Pancreas (tissue), 10 donors: ENCODE measurements at places on chromosomes 4 and X. TPM values are rescaled to one million over a fixed set of nuclear protein-coding genes. Genes with fewer than 3 reads are reported as not detected.

DNA sequence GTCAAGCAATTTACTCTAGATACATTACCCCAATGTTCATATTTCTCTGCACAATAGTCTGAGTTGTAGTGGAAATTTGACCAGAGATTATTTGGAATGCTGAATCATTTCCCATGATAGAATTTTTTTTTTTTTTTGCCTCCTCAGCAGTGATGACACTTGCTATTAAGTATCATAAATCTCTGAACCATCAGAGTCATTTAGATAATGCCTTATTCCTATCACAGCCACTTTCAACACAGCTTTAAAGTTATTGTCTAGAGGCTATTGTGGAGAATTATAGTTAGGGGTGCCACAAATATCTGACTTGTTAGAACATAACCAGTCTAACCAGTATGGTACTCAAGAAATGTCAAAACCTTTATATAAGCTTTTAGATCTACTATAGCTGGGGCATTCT lies 79.8 kb downstream of the LCORL start:
- no peaks in the 10 kb centered on the region for H3K27me3 ChIP-seq
- no peaks in the 10 kb centered on the region for H3K4me1 ChIP-seq
- H3K27ac ChIP-seq: no peak overlapping the region
- no peaks in the 10 kb centered on the region for H3K36me3 ChIP-seq
- DNase-seq: no peak
- no peak overlapping the region for H3K4me3 ChIP-seq

- H3K4me1 ChIP-seq: no peaks in the 10 kb centered on the region
- no peak overlapping the region for H3K4me3 ChIP-seq
- no peaks in the 10 kb centered on the region for H3K27me3 ChIP-seq
- DNase-seq: no peak
Observed at GRCh38 chrX:16914058-16914457, 32.4 kb upstream of the REPS2 start.

- no peaks in the 10 kb centered on the region for H3K4me1 ChIP-seq
- no peak overlapping the region for H3K4me3 ChIP-seq
- H3K27me3 ChIP-seq: no peaks in the 10 kb centered on the region
- H3K36me3 ChIP-seq: no peaks in the 10 kb centered on the region
- no peak overlapping the region for H3K27ac ChIP-seq
Observed at GRCh38 chrX:65866773-65867172, 173.1 kb downstream of the VSIG4 start.

DNA sequence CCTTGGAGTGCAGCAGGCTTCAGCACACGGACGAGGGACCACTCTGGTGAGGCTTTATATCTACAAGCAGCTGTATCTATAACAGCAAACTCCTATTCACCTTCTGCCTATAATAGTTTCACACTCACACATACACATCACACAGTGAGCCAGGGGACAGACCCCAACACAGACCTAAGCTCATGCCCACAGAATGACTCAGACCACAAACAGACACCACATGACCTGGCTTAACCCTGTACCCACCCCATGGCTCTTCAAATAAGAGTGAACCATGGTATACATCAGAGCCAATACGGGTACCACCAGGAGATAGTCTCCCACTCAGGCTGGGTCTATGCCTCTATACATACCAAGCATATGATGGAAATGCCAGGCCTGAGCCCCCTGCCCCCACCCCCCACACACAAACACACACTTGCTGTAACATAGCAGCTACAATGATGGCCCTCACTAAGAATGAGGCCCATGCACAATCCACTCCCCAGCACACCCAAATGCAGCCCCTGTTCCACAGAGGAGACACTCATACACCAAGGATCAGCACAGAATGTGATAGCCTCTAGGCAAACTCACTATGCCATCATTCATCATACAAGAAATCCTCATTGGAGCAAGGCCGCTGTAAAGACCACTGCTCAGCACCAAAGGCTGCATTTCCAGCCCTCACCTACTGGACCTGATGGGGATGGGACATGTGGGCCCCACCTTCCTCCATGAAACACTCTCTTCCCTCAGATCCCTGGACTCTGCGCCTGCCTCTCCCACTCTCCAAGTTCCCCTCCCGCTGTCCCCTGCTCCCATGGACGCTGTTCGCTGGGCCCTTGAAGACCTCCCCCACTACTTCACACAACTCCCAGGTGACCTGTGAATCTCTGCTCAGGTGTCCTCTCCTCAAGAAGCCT lies 62.1 kb upstream of the XIAP start:
- H3K36me3 ChIP-seq: no peaks in the 10 kb centered on the region
- H3K4me1 ChIP-seq: no peaks in the 10 kb centered on the region
- no peaks in the 10 kb centered on the region for H3K27me3 ChIP-seq
- no peak for DNase-seq
- H3K4me3 ChIP-seq: no peak overlapping the region

DNA sequence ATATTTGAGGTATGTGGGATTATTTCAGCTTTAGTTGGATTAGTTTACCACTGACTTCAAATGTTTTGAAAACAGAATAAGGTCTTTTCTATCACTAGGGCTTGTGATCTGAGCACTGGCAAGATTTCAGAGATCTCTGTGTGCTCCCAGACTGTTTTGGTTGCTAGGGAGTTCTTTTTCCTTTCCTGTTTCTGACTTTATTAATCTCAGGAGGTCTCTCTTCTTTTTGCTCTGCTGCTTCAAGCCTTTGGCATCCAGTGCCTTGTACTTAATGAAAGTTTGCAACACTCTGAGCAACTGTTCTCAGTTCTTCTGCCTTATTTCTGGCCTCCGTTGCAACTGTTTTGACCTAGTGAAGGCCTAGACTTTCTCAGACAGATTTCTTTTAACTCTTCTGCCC lies 32.1 kb upstream of the PAQR3 start:
- no peaks in the 10 kb centered on the region for H3K36me3 ChIP-seq
- no peak overlapping the region for H3K4me3 ChIP-seq
- no peak overlapping the region for H3K27ac ChIP-seq
- DNase-seq: no peak
- H3K27me3 ChIP-seq: no peaks in the 10 kb centered on the region

GRCh38 chrX:30215357-30215843 lies at the start of gene MAGEB2:
Gene MAGEB2 (plus strand): TSS chrX:30215563. CDS start chrX:30218581, 3,018 bp downstream.
- no peak within 1 kb of the TSS for H3K4me3 ChIP-seq
- peaks cover 3% of the 10 kb centered on the region for H3K27me3 ChIP-seq
- H3K36me3 ChIP-seq: no peaks in the 10 kb centered on the region
- DNase-seq: no peak

DNA sequence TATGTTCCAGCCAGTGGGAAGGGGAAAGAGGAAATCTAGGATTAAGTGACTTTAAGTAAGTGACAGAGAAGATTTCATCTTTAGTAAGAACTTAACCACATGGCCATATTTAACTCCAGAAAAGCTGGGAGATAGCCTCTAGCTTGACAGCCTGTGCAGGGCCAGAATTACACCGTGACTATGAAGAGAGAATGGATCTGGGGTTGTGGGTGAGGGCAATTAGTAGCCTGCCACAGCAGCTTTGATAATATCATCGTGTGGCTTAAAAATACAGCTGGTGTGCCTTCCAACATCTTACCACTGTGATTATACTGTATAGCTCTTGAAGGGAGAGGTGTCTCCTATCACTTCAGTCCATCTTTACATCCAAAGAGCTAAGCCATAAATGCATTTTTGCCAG lies 57.6 kb upstream of the TBC1D9 start:
- no peak overlapping the region for H3K4me3 ChIP-seq
- H3K27me3 ChIP-seq: no peaks in the 10 kb centered on the region
- no peaks in the 10 kb centered on the region for H3K4me1 ChIP-seq

DNA sequence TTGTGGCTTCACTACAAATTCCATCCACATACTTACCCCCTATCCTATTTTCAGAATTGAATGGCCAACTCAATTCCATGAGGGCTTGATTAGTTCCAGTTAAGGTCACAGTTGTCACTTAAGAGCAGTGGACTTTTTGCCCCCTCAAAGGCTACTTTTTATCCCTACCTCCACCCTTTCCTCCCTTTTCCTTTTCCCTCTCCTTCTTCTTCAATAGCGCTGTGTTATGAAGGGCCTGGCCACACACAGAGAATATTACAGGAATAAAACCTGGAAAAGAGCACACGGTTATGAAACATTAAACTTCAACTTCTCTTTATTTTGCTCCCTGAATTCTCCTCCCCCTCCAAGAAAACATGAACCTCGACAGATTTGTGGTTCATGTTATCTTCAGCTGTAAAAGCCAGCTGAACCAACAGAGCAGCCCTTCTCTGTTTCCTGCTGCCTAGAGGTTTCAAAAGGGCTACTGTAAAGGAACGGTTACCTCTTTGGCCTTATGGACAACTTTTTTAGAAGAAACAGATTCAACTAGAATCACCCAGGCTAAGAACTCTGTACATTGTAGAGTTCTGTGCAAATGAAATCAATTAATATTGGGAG lies 87.0 kb upstream of the RPL34 start:
- H3K27me3 ChIP-seq: no peaks in the 10 kb centered on the region
- H3K4me1 ChIP-seq: no peaks in the 10 kb centered on the region
- no peaks in the 10 kb centered on the region for H3K36me3 ChIP-seq
- no peak for DNase-seq
- no peak overlapping the region for H3K4me3 ChIP-seq
- H3K27ac ChIP-seq: no peak overlapping the region

GRCh38 chr4:93746031-93746430 lies 82.5 kb upstream of the ATOH1 start:
- no peak overlapping the region for H3K27ac ChIP-seq
- H3K4me1 ChIP-seq: no peaks in the 10 kb centered on the region
- H3K27me3 ChIP-seq: no peaks in the 10 kb centered on the region

GRCh38 chr4:3451956-3452355 lies 10.2 kb downstream of the HGFAC start:
- no peak for DNase-seq
- no peaks in the 10 kb centered on the region for H3K27me3 ChIP-seq
- H3K27ac ChIP-seq: peak overlapping the region; percentile 57
- no peaks in the 10 kb centered on the region for H3K36me3 ChIP-seq
- H3K4me1 ChIP-seq: peaks cover 3% of the 10 kb centered on the region

- H3K36me3 ChIP-seq: no peaks in the 10 kb centered on the region
- H3K27ac ChIP-seq: no peak overlapping the region
- DNase-seq: no peak
- no peaks in the 10 kb centered on the region for H3K4me1 ChIP-seq
- H3K27me3 ChIP-seq: no peaks in the 10 kb centered on the region
- H3K4me3 ChIP-seq: no peak overlapping the region
Observed at GRCh38 chr4:47733302-47734175, 104.3 kb downstream of the CORIN start.

- H3K4me3 ChIP-seq: peak within 1 kb of the TSS; percentile 19
- H3K27ac ChIP-seq: no peak within 1 kb of the TSS
- H3K36me3 ChIP-seq: no peaks in the 10 kb centered on the region
- H3K4me1 ChIP-seq: peaks cover 6% of the 10 kb centered on the region
Observed at GRCh38 chrX:93673056-93673868, at the start of gene NAP1L3. Gene NAP1L3 (minus strand): TSS chrX:93673578. CDS start chrX:93673304, 274 bp downstream.

DNA sequence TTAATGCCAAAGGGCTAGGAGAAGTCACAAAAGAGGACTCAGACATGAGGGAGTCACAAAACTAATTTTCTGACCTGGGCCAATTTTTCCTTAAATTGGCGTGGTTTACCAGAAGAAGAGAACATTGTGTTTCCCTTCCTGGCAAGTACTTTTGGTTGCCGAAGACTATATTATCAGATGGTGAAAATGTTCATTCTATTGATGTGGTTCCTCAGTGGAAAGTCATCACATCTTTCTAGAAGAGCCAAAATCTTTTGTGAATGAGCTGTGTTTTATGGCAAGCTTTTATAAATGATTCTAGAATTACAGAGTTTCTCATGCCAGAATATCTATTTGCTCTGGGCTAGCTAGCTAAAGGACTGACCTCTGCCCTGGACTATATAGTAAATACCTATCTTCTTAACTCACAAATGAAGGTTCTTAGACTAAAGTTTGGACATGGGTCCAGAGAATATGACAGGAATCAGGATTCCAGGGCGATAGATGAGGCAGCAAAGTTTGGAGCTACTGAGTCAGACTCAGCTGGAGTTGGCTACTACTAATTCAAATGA lies 288.9 kb downstream of the IL1RAPL2 start:
- no peaks in the 10 kb centered on the region for H3K36me3 ChIP-seq
- DNase-seq: no peak
- H3K4me3 ChIP-seq: no peak overlapping the region
- no peak overlapping the region for H3K27ac ChIP-seq

DNA sequence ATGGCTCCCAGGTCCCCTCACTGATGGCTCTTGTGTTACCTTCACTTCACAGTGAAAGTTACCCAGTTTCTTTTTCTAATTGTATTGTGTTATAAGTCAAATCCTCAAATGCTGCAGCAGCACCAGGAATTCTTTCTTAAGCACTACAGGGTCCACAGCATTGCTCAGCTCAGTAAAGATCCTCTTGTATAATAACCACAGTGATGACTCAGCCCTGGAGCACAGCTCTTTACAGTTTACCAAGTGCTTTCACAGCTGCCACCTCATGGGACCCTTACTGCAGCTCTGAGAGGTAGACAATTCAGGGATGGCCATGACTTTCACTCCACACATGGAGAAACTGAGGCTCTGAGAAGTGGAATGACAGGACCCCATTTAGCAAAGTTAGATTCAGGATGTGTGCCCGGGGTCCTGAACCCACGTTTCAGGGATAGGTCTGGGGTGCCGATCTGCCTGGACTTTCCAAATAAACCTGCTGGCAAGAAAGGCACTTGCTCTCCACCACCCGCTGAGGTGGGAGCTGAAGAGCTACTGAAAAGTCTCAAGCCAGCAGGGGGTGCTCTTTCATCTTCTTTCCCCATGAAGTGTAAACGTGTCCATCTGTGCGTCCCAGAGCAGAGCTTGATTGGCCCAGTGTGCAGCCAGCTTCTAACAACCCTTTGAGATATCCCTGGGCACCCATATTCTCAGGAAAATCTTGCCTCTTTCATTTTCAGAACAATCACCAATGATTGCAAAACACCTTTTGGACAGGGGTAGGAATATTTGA lies 35.7 kb upstream of the GABRQ start:
- H3K36me3 ChIP-seq: no peaks in the 10 kb centered on the region
- no peaks in the 10 kb centered on the region for H3K4me1 ChIP-seq
- H3K27me3 ChIP-seq: no peaks in the 10 kb centered on the region
- H3K27ac ChIP-seq: no peak overlapping the region
- DNase-seq: no peak

GRCh38 chr4:98662055-98662453 lies 3.6 kb upstream of the TSPAN5 start:
- no peak for DNase-seq
- H3K4me1 ChIP-seq: peaks cover 9% of the 10 kb centered on the region
- H3K4me3 ChIP-seq: no peak overlapping the region
- no peaks in the 10 kb centered on the region for H3K36me3 ChIP-seq
- no peaks in the 10 kb centered on the region for H3K27me3 ChIP-seq

GRCh38 chrX:152886716-152887115 lies 11.2 kb upstream of the ZNF185 start:
- DNase-seq: no peak
- no peaks in the 10 kb centered on the region for H3K27me3 ChIP-seq
- no peaks in the 10 kb centered on the region for H3K4me1 ChIP-seq
- no peak overlapping the region for H3K4me3 ChIP-seq
- no peak overlapping the region for H3K27ac ChIP-seq
- no peaks in the 10 kb centered on the region for H3K36me3 ChIP-seq

- H3K4me1 ChIP-seq: no peaks in the 10 kb centered on the region
- H3K27ac ChIP-seq: no peak overlapping the region
- no peaks in the 10 kb centered on the region for H3K36me3 ChIP-seq
- no peak overlapping the region for H3K4me3 ChIP-seq
- DNase-seq: peak; percentile 92
- no peaks in the 10 kb centered on the region for H3K27me3 ChIP-seq
Observed at GRCh38 chr4:8917868-8918783, 46.5 kb upstream of the HMX1 start.

Gene AMER1
- 4.3 TPM for total RNA-seq

Gene JCHAIN
- total RNA-seq: 0.42 TPM

Gene PPEF2
- total RNA-seq: not detected

Gene DMP1
- total RNA-seq: not detected

Gene PRSS48
- not detected for total RNA-seq

Gene COX18
- total RNA-seq: 9.6 TPM

Gene NOX1
- total RNA-seq: not detected

Gene CSN1S1
- total RNA-seq: 3.4 TPM

Gene GYG2
- total RNA-seq: 8.6 TPM

Gene TMEM35A
- 0.15 TPM for total RNA-seq
